Stimulated activated CD8-positive, alpha-beta memory T cell treated with anti-CD3 and anti-CD28 coated beads, Interleukin-7, amount 100 ng/mL, for 48 hours (primary cell): ENCODE measurements at places on chromosomes 7 and 10.

- DNase-seq = no peak
Observed at GRCh38 chr10:45353186-45353585, 20.8 kb upstream of the ALOX5 start.

- no peak for DNase-seq
Observed at GRCh38 chr10:92972886-92973285, 87.7 kb upstream of the CYP26C1 start.

GRCh38 chr7:7416031-7416858 is 119.4 kb downstream of the COL28A1 start:
- no peak for DNase-seq

- no peak for DNase-seq
Observed at GRCh38 chr10:28327491-28327880, 24.6 kb upstream of the MPP7 start.

DNA sequence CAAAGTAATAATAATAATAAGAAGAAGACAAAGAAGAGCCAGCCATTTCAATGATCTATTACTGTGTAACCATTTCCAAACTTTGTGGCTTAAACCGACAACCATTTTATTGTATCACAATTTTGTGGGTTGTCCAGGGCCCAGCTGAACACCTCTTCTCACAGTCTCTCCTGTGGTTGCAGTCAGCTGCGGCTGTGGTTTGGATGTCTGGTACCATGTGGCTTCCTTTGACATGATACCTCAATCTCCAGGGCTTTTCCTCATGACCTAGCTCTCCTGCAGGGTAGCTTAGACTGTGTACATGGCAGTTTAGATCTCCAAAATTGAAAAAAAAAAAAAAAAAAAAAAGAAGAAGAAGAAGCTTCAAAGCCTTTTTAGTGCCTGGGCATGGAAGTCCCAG is 72.6 kb upstream of the NFKB2 start:
- peak; percentile 13 for DNase-seq

GRCh38 chr10:45151467-45152214 is 150.9 kb downstream of the ZNF22 start:
- DNase-seq = no peak

DNA sequence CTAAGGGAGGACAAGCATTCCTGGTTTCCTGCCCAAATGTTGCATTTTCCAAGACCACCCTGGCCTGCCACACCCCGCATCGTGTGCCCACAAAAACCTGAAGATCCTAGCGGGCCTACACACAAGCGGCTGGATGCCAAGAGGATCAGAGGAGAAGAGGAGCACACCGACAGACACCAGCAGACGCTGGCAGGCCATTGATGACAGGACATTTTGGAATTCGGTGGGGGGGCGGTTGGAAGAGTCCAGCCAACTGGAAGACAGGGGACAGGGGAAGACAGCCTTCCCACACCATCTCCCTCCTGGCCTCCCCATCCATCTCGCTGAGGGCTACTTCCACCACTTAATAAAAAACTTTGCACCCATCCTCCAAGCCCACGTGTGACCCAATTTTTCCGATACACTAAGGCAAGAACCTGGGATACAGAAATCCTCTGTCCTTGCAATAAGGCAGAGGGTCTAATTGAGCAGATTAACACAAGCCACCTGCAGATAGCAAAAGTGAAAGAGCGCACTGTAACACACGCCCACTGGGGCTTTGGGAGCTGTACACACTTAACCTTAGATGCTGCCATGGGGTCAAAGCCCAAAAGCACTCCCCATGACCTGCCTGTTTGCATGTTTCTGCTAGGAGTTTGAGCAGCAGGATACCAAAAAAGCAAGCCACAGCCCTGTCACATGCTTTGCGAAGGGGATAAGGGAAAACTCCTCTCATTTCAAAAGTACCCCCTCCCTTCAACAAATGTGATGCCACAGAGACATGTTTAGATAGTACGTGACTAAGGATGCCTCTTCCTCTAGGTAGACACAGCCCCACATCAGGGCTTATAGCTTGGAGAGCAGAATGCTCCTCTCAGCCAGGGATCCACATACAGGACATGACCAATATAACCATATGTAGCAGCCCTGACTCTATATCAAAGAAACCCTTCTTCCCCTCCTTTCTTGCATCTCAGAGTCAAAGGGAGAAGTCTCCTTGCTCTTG is 13.4 kb upstream of the SMNDC1 start:
- DNase-seq = no peak

DNA sequence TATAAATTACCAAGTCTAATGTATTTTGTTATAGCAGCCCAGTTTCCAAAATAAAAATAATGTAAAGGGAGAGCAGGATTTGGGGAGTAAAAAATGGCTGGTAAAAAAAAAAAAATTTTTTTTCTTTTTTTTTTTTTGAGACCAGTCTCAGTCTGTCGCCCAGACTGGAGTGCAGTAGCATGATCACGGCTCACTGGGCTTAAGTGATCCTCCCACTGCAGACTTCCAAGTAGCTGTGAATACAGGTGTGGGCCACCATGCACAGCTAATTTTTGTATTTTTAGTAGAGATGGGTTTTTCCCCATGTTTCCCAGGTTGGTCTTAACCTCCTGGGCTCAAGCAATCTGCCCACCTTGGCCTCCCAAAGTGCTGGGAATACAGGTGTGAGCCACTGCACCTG is 4.8 kb upstream of the LSM8 start:
- DNase-seq = no peak

GRCh38 chr7:2209961-2210323 is 22.8 kb downstream of the MAD1L1 start:
- no peak for DNase-seq
